ENCODE measurements at places on chromosomes 3 and 15.

GRCh38 chr3:27613846-27614500 is 108.2 kb downstream of the EOMES start:
- no peak for DNase-seq

DNA sequence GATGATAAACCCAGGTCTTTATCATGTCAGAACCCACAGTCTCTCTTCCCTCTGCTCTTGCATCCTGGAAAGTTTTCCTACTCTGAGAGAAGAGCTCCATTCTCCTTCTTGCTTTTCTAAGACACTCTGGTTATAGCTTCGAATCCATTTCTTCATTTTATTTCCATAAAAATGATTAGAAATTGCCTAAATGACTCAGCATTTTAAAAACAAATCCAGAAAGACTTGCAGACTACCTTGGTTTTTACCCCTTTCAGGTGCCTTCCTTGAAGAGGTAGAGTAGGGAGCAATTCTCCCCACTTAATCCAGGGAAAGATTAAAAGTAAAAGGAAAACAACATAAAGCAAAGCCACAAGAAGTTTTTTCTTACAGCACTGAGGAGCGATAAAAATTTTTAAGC is 1256.0 kb downstream of the ROBO1 start:
- no peak for DNase-seq

DNA sequence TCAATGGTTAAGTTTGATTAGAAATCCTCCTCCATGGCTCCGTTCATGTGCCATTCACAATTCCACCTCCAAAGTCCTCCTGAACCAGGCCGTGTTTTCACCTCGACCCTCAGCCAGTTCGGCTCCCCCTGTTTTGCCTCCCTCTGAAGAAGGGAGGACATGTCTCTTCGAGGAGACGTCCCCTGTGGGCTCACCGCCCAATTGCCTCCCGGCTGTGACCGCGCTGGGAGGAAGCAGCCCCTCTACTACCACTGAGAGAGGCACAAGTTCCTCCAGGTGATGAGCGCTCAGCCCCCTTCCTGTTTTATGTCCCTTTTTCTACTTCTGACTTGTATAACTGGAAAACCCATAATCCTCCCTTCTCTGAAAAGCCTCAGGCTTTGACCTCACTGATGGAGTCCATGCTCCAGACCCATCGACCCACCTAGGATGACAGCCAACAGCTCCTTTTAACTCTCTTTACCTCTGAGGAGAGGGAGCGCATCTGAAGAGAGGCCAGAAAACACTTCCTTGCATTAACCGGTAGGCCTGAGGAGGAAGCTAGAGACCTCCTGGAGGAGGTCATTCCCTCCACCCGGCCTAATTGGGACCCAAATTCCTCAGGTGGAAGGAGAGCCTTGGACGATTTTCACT is 4.7 kb downstream of the DET1 start:
- no peak for DNase-seq

DNA sequence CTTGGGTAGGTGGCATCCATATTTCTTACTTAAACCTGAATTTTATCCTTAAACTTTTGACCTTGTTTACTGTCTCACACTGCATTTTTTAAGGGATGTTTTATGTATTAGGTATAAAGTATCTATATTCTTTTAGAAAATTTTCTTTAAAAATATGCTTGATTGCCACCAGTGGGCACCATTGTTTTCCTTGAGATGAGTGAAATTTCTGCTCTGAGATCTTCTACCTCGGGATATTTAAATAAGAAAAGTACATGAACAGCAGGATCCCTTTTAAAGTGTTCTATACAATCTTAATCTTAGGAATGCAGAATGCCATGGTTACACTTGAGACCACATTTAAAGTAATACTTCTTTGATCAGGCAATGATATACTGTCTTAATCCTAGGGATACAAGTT is 108.7 kb downstream of the SLMAP start:
- DNase-seq: no peak

DNA sequence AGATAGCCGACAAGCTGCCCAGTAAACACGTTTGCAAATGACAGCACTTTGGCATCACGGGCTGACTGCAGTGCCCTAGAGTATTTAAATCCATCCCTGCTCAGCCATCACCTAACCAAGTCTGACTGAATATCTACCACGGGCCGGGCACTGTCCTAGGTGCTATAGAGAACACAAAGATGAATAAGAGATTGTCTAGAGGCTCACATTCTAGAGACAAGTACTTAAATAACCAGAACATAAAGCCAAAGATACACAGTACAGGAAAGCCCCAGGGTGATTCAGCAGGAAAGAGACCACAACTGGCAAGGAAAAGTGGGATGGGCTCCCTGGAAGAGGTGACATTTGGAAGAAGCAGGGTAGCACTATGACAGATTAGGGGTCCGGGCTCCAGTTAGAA is 103.5 kb downstream of the MYLK start:
- no peak for DNase-seq

DNA sequence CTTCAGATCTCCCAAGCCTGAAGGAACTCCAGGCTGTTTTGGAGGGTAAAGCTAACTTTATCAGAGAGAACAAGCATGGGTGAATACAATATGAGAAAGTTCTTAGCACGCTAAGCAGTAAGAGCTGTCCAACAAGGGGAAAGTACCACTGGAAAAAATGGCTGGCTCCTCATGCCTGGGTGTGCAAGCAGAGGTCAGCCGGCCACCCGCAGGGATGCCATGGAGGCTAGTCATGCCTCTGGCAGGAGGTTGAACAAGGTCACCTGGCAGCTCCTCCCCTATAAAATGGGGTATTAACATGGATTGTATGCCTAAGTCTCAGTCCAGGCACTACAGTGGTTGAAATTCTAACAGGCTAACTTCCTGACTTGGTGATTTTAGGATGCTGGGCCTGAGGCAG is 75.4 kb upstream of the SLC6A1 start:
- no peak for DNase-seq

DNA sequence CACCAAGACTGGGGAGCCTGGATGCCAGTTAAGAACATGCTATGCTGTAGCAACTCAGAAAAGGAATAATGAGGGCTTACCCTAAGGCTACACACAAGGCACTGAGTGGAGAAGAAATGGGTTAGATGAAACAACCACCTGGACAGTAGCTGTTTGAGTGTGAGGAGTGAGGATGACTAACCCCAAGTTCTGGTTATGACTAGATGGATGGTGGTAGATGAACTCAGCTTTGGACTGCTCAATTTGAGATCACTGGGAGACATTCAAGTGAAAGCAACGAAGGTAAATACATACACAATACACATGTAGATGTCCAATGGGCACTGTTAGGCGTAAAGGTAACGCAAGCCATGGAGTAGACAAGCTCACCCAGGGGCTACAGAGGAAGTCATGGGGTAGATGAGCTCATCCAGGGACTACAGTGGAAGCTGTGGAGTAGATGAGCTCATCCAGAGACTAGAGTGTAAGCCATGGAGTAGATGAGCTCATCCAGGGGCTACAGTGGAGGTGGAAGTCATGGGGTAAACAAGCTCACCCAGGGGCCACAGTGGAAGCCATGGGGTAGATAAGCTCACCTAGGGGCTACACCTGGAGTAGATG is 98.3 kb downstream of the ANO10 start:
- DNase-seq: no peak

DNA sequence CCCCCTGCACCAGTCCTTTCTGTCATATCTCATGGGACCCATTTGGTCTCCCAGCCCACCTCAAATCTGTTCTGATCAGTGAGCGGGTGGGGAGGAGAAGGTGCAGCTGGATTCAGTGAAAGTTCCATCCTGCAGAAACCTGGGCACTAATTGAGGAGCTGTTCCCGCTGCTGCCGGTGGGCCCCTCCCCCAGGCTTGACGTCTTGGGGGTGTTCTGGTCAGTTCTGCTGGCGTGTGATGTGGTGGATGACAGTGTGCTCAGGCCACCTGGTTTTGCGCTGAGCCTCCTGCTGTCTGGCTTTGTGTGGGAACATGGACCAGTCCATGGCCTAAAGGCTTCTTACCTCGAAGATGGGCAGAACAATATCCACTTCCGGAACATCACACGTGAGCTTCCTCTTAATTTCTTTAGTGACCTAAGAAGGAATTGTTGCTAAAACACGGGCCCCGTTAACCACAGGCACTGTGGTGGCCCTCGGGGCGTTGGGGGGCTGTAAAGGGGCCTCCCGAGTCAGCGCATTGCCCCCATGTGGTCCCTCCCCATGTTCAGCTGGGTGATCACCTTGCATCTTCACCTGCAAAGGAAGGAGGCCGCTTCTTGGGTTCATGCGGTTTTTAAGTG is 59.7 kb downstream of the RGMA start:
- no peak for DNase-seq

- no peak for DNase-seq
These were observed 48.7 kb downstream of the STAG1 start for GRCh38 chr3:136703429-136703828.

- no peak for DNase-seq
These were observed 196.8 kb downstream of the ADAMTSL3 start for GRCh38 chr15:83850501-83851245.

DNA sequence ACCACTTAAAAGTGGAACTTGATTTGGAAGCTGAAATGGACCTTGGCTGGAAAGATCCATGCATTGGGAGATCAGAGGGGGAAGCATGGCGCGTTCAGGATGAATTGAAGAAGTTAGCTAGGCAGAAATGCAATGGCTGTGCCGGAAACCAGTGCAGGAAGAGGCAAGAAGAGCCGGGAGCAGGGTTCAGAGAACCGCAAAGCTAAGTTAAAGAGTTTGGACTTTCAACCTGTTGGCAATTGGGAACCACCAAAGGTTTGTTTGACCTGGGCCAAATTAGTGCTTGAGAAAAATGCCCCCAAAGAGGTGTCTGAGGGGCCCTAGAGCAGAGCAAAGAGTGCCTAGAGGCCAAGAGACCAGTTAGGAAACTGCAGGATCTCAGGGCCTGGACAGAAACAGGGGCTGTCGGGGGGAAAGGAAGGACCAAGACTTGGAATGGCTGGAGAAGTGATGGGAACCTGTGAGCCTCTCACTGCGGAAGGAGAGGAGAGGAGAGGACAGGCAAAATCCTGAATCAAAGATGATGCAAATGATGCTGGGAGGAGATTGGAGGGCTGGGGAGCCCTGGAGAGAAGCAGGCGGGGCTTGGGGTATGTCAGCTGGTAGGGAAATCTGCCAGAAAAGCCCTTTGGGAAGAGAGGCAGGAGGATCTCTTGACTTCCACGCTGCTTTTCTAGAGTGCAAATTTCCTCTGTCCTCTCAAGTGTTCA is 49.3 kb downstream of the FAM174B start:
- no peak for DNase-seq

DNA sequence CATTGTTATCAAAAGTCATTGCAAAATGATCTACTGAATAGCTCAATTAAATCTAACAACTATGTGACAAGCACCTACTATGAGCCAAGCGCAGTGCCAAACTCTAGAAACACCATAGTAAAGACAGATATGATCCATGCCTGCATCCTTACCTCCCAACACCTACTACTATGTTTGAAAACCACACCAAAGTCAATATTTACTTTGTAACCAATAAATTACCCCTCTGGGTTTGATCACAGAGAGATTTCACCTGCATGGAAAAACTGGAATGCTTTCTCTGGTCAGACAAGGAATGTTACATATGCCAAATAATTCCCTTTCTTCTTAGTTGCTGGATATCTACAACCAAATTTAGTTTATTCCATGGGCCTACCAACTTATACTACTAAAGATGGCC is 422.2 kb downstream of the FHIT start:
- DNase-seq: no peak

- no peak for DNase-seq
These were observed 168.5 kb downstream of the FAM43A start for GRCh38 chr3:194854206-194854605.

GRCh38 chr3:150779402-150779858 is 16.5 kb upstream of the SIAH2 start:
- no peak for DNase-seq

DNA sequence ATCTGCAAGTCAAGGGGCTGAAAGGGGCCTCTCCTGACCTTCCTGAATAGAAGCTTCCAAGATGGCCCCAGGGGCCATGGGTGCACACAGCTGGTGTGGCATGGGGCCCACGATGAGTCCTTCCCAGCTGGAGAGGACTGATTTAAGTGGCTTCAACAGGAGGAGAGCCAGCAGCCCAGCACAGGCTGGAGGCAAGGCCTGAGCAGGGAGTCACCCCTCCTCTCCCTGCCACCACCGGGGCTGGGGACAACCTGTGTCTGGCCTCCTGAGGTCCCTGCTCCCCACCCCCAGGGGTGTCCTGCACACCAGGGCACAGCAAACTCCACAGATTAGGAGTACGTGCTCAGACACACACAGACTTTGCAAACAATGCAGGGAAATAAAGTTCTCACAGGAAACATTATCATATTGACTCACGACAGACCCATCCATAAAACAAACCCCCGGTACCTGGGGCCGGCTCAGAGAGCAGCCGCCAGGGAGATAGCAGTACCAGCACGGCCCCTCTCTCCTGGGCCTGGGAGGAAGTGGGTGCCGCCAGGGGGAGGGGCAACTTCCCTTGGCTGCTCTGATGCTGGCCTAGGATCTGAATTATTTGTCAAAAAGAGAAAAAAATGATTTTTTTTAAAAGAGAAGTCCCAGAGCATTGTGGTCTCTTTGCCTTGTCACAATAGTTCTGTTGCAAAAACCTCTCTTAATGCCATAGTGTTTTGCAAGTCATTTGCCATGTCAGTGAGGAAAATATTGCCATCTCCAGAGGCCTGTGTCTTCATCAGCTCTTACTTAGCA is 21.9 kb upstream of the TSEN2 start:
- DNase-seq: no peak

GRCh38 chr3:43080726-43081568 is 24.9 kb downstream of the POMGNT2 start:
- no peak for DNase-seq

DNA sequence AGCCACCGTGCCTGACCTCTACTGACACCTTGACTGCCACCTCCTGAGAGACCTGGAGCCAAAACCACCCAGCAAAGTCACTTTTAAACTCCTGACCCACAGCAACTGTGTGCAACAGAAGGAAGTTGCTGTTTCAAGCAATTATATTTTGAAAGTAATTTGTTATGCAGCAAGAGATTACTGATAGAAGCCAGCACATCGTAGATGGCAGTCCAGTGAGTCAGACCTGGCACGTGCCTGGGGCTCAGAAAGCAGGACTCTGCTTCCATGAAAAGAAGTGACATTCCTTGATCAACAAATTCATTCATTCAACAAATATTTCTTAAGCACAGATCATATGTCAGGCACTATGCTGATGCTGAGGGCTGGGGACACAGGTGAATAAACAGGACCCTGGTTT is 5.7 kb upstream of the CSPG4 start:
- no peak for DNase-seq

- DNase-seq: no peak
These were observed 27.9 kb upstream of the GP9 start for GRCh38 chr3:129032716-129033115.

DNA sequence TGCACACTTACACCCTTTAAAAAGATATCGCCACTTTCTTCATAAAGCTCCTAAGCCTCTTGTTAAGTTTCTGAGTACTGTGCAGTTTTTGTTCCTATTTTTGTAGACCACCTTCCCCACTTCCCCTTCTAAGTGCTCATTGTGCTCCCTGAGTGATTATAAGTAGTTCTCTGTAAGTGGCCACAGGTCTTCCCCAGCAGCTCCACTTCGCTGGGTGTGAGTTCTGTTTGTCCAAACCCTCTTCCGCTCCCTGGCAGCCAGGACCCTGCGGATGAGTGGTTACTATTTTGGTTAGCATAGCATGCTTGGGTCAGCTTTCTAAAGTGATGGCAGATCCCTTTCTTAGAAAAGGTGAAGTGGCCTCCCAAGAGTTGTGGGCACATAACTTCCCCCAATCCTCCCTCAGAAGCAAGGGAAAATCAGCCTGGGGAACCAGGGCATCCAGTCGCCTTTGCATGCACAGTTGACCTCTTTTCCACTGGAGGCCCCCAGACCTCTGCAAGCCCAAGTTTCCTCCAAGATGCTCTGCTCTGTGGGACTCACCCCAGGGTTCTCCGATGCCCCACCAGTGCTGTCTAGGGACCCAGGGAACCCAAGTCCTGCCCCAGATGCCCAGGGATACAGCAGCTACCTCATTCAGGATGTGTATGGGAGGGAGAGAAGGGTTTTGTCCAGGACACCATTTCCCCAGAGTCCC is 69.6 kb downstream of the ATP10A start:
- DNase-seq: no peak
